ENCODE measurements at places on chromosomes 7 and 10. TPM values are rescaled to one million over a fixed set of nuclear protein-coding genes. Genes with fewer than 3 reads are reported as not detected.

Gene LHFPL3
- 0.15 TPM for polyA plus RNA-seq

- H3K4me3 ChIP-seq = no peak overlapping the region
- H3K27ac ChIP-seq = no peak overlapping the region
- DNase-seq = no peak
- H3K36me3 ChIP-seq = no peaks in the 10 kb centered on the region
- H3K4me1 ChIP-seq = peaks cover 51% of the 10 kb centered on the region
Measured at GRCh38 chr10:129960481-129961156, 3.5 kb downstream of the EBF3 start.

Gene ANKRD7
- 0.47 TPM for polyA plus RNA-seq

DNA sequence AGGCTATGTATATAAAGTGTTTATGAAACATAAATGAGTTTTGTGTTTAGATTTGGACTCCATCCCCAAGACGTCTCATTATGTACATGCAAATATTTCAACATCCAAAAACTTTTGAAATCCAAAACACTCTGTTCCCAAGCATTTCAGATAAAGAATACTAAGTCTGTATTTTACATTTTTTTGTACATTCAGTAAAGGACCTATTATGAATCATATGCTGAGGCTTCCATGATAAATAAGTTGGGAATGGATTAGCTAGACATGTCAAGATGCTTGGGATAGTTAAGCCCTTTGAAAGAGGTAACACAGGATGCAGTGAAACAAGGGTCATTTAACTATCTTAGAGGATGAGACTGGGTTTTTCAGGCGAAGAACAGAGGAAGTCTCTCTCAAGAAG, 262.9 kb downstream of the SNX13 start:
- peaks cover 13% of the 10 kb centered on the region for H3K4me1 ChIP-seq
- H3K4me3 ChIP-seq = no peak overlapping the region
- H3K27me3 ChIP-seq = no peaks in the 10 kb centered on the region
- no peaks in the 10 kb centered on the region for H3K36me3 ChIP-seq
- no peak overlapping the region for H3K27ac ChIP-seq
- no peak for DNase-seq

Gene SPDYE2B
- not detected for polyA plus RNA-seq

DNA sequence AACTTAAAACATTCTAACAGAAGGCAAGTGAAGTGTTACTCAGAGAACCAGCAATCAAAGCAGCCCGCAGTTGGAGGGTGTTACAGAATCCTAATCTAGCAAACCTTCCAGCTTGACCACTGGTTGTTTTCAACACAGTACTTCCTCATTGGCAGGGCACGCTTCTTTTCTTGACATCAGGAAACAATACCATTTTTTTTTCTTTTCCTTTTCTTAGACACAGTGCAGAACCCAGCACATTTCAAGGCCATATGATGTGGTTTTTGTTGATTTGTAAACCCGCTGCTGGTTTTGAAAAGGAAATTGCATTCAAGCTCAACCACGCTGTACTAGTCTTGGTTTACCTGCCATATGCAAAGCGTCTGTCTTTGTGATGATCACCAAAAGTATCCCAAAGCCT, 33.4 kb downstream of the RHOBTB1 start:
- H3K4me1 ChIP-seq = peaks cover 28% of the 10 kb centered on the region
- H3K36me3 ChIP-seq = no peaks in the 10 kb centered on the region
- DNase-seq = no peak
- no peak overlapping the region for H3K4me3 ChIP-seq

Gene ZNF12
- polyA plus RNA-seq = 16.2 TPM

Gene GFRA1
- polyA plus RNA-seq = 0.99 TPM

GRCh38 chr10:123109466-123109865, 26.3 kb upstream of the HMX3 start:
- DNase-seq = no peak
- H3K4me1 ChIP-seq = no peaks in the 10 kb centered on the region
- H3K27ac ChIP-seq = no peak overlapping the region

- no peaks in the 10 kb centered on the region for H3K4me1 ChIP-seq
- no peak overlapping the region for H3K27ac ChIP-seq
- no peak for DNase-seq
- H3K36me3 ChIP-seq = no peaks in the 10 kb centered on the region
- H3K4me3 ChIP-seq = no peak overlapping the region
Measured at GRCh38 chr7:91633013-91633441, 247.5 kb downstream of the MTERF1 start.

Gene BMPER
- 0.14 TPM for polyA plus RNA-seq

GRCh38 chr10:22803261-22803885, 89.0 kb upstream of the PIP4K2A start:
- H3K36me3 ChIP-seq = no peaks in the 10 kb centered on the region
- H3K27me3 ChIP-seq = no peaks in the 10 kb centered on the region
- DNase-seq = no peak
- no peaks in the 10 kb centered on the region for H3K4me1 ChIP-seq

- H3K27me3 ChIP-seq = no peaks in the 10 kb centered on the region
- no peak overlapping the region for H3K27ac ChIP-seq
- DNase-seq = peak; percentile 16
Measured at GRCh38 chr10:43963379-43963778, 314.7 kb upstream of the ZNF32 start.

- H3K27ac ChIP-seq = no peak overlapping the region
- peaks cover 22% of the 10 kb centered on the region for H3K4me1 ChIP-seq
- H3K27me3 ChIP-seq = no peaks in the 10 kb centered on the region
- no peaks in the 10 kb centered on the region for H3K36me3 ChIP-seq
- no peak overlapping the region for H3K4me3 ChIP-seq
Measured at GRCh38 chr10:17779784-17780183, 27.8 kb downstream of the TMEM236 start.

Gene TMEM196
- polyA plus RNA-seq = 0.08 TPM

DNA sequence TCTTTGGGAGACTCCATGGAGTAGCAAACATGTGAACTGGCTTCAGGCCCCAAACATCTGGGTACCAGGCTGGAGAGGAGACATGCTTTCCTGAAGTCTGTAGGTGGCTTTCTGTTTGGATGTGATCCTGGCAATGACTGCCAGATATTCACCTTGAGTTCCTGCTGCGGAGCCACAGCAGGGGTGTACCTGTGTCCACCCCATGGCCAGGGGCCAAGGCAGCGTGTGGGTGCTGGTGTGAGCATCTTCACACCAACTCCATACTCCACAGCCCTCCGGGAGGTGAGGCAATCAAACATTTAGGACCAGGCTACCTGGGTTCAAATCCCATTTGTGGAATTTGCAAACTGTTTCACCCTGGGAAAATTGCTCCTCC, 113.0 kb downstream of the ADCY1 start:
- peaks cover 5% of the 10 kb centered on the region for H3K4me1 ChIP-seq
- H3K27me3 ChIP-seq = no peaks in the 10 kb centered on the region
- H3K4me3 ChIP-seq = no peak overlapping the region
- no peaks in the 10 kb centered on the region for H3K36me3 ChIP-seq
- H3K27ac ChIP-seq = no peak overlapping the region

- no peaks in the 10 kb centered on the region for H3K27me3 ChIP-seq
- H3K4me1 ChIP-seq = peaks cover 31% of the 10 kb centered on the region
- DNase-seq = no peak
- H3K27ac ChIP-seq = no peak overlapping the region
Measured at GRCh38 chr7:18352339-18353255, 143.0 kb upstream of the HDAC9 start.

GRCh38 chr7:139355320-139355719, 4.4 kb upstream of the LUC7L2 start:
- no peaks in the 10 kb centered on the region for H3K36me3 ChIP-seq
- H3K4me1 ChIP-seq = peaks cover 9% of the 10 kb centered on the region
- no peak overlapping the region for H3K4me3 ChIP-seq

- no peak overlapping the region for H3K4me3 ChIP-seq
- H3K27me3 ChIP-seq = no peaks in the 10 kb centered on the region
- no peaks in the 10 kb centered on the region for H3K36me3 ChIP-seq
Measured at GRCh38 chr7:157845203-157845835, 508.5 kb downstream of the DNAJB6 start.

GRCh38 chr10:124416733-124417132, 2.0 kb downstream of the OAT start:
- no peak overlapping the region for H3K4me3 ChIP-seq
- DNase-seq = no peak
- no peak overlapping the region for H3K27ac ChIP-seq
- peaks cover 54% of the 10 kb centered on the region for H3K4me1 ChIP-seq

GRCh38 chr7:949021-949934, 5.2 kb downstream of the ADAP1 start:
- DNase-seq = peak; percentile 70
- peaks cover 7% of the 10 kb centered on the region for H3K4me1 ChIP-seq
- H3K4me3 ChIP-seq = no peak overlapping the region
- no peak overlapping the region for H3K27ac ChIP-seq

Measured in spleen (tissue), 13 donors.